ENCODE measurements at places on chromosomes 7 and 10.

DNA sequence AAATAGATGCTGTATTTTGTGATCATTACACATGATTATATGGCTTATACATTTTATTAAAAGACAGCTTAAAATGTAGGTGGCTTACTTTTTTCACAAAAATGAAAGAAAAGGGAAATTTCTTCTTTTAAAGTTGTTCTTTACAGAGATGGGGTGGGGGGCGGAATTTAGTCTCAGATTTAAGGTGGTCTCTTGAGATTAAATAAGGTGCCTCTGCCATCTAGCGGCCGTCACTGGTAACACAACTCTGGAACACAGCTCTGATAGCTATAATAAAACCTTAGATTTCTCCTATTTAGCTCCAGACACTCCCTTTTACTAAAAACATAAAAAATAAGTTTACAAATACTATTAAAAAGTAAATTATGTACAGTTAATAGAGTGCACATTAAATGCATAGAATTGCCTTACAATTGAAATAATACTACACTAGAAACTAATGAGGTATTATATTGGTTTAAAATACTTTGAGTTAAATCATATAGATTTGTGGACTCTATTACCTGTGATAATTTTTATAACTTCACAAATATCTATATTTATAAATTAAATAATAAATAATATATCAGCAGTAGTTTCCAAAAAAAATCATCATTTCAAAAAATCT, 210.9 kb downstream of the DGKB start:
- peak; percentile 19 for DNase-seq

- DNase-seq = no peak
Observed at GRCh38 chr7:90560730-90561129, 35.4 kb upstream of the CDK14 start.

- peak; percentile 3 for DNase-seq
Observed at GRCh38 chr7:135210888-135211178, 493 bp downstream of the WDR91 start.

- no peak for DNase-seq
Observed at GRCh38 chr10:26612151-26612915, 85.2 kb upstream of the PDSS1 start.

DNA sequence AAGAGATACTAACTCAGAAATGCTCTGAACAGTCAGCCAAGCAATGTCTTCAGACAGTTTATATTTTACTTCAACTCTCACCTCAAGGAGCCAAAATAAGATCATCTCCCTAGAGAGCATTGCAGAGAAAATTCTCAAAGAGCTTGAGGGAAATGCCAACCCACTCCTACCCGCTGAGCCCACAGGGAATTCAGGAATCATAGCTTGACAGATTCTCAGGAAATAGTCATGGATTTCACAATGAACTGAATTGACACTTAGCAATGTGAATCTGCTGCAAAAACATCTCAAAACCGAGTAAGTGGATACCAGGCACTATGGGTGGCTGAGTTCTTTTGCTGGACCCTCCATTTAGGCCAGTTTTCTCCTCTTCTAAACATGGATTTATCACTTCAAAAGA, 9.8 kb upstream of the PLAC9 start:
- DNase-seq = no peak

- no peak for DNase-seq
Observed at GRCh38 chr7:7816084-7816483, 97.7 kb upstream of the RPA3 start.
